ENCODE measurements at places on chromosomes 13 and 19. TPM values are rescaled to one million over a fixed set of nuclear protein-coding genes. Genes with fewer than 3 reads are reported as not detected.

The ZNF296 gene
- total RNA-seq, result not detected

DNA sequence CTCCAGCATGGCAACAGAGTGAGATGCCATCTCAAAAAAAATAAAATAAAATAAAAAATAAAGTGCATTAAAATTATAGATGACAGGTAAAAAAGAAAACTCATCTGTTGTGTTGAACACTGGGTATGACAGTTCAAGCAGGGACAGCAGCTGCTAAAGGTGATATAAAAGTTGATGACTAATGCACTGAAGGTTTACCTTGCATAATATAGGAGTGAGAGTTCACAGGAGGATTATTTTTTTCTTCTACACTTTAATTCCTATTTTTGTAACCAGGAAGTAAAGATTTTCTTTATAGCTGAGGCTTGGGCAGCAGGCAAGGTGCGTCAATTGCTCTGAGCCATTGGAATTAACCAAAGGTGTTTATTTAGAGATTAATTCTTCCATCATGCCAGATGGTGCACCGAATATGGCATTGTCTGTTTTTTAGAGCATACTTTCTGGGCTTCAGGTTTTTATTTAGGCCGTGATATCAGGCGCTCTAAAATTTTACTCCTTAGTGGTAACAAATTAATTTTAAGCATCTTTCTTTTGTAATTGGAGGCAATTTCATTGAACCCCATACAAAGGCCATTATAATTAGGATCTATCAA, 337.0 kb upstream of the SLC10A2 start:
- DNase-seq, result no peak

GRCh38 chr13:24737042-24737441, 26.9 kb upstream of the RNF17 start:
- DNase-seq, result no peak

The CEBPA gene
- 0.17 TPM for total RNA-seq
